ENCODE measurements at places on chromosomes 7 and 10.

- no peak for DNase-seq
These were observed 1.2 kb downstream of the PARP12 start for GRCh38 chr7:140061607-140061930.

DNA sequence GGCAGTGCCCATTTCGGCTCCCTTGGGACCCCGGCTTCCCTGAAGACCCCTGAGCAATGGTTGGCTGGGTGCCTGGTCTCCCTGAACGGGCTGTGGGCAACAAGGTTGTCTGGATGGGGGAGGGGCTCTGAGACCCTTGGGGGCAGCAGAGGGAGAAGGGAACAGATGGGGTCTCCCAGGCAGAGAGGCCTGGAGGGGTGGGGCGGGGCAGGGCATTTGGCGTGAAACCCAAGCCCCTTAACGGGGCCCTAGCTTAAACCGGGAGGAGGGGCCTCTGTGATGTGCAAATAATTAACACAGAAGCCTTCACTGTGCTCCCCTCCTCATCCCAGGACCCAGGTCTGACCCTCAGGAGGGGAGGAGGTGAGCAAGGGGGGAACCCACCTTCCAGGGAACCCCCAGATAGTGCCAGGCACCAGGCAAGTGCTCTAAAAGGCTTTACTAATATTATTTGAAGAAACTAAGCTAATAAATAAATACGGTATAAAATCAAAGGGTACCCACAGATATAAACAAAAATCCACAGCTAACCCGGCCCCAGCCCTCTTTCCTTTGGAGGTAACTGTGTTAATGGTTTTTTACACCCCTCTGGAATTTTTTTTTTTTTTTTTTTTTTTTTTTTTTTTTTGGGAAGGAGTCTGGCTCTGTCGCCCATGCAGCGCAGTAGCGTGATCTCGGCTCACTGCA is 170.8 kb downstream of the RNF216 start:
- DNase-seq, result no peak

DNA sequence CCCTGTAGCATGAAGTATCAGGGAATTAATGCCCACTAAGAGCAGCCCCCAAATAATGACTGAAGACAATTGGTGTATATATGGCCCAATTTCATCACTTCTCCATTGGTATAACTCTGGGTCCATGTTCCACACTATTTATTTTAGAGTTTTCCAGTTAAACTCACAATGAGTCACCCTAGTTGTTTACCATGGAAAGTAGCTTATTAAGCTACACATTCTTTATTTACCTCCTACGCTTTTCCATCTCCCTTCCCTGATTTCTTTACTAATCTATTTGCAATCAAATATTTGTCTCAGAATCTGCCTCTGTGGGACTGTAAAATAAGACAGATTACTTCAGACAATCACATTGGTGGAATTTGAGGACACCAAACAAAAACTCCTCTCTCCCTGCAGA is 655.6 kb downstream of the SORCS1 start:
- DNase-seq, result no peak

- DNase-seq, result no peak
These were observed 112.4 kb downstream of the ELMO1 start for GRCh38 chr7:37336259-37336658.

DNA sequence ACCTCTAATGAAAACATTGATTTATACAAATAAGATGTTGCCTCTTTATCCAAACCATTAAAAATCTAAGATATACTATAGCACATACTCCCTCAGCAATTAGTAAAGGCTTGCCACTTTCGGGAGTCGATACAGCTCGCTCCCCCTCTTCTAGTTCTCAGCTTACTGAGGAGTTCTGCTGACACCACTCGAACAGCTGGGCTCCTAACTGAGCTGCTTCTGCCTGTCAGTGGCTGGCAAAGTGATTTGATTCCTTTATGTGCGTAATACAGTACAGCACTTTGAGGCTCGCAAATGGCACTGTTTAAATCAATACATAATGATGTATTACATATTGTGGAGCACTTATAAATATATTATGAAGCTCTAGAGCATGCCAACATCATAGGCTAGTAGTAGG is 241.8 kb downstream of the CREB5 start:
- no peak for DNase-seq

GRCh38 chr10:97798958-97799610 is 27.3 kb upstream of the SFRP5 start:
- DNase-seq, result no peak

DNA sequence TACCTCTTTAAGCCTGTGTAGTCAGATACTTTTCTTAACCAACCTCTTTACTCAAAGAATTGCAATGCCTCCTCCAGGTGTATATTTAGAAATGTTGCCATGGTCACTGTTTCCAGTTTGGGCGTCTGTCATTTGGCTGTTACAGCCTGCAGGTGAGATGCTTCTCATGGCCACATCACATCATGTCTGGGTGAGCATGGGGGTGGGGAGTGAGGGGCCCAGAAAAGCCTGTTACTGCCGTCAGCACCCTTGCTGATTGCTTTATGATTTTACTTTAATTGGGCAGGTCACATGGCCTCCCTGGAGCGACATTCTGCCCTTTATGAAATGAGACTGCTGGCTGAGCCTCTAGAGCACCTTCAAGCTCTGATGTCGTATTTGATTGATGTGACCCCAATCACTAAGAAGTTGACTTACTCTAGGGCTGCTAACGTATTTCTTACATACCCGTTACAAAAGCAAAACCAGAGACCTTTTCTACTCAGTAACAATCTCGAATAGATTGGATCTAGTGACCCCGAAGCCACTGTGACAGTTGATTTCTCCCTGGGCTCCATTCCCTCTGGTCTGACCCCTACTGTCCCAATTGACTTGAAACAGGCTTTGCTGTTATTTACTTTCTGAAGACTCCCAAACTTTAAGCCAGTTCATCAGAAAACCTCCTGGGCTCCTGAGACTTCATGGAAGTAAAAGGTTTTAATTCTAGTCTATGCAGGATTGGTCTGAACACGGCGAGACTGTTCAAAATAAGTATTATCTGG is 60.7 kb downstream of the OTUD1 start:
- no peak for DNase-seq

- no peak for DNase-seq
These were observed 39.1 kb upstream of the RAB18 start for GRCh38 chr10:27464993-27465392.

DNA sequence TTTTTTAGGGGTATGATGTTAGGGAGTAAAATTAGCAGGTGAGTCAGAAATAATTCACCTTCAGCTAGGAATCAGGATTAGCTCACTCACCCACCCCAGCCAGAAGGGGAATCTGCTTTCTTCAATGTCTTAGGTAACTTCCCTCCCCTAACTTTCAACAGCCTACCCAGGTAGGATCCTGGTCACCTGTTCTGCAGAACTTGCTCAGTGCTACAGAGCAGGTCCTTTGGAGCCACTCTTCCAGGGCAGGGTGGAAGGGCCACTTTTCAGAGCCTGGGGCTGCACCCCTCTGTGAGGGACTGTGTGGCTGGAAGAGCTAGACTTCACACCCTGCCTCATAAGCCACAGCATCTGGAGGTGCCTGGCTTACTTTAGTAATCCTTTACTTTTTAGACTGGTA is 58.1 kb downstream of the SHH start:
- DNase-seq, result no peak

DNA sequence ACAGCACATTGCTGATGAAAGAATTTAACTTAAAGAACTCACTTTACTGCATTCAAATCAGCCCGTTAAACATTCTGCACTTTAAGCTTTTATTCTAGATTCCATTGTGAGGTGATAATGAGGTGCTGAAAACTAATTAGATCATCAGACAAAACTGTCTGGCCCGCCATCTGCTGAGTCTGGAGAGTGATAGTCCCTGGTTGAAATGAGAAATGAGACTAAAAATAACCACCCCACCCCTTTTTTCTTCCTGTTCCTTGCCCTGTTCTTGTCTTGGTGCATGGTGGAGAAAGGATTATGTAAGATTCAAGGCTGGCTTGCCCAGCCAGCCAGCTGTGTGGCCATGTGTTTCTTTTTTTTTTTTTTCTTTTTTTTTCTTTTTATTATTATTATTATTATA is 277.0 kb upstream of the COBL start:
- DNase-seq, result no peak

DNA sequence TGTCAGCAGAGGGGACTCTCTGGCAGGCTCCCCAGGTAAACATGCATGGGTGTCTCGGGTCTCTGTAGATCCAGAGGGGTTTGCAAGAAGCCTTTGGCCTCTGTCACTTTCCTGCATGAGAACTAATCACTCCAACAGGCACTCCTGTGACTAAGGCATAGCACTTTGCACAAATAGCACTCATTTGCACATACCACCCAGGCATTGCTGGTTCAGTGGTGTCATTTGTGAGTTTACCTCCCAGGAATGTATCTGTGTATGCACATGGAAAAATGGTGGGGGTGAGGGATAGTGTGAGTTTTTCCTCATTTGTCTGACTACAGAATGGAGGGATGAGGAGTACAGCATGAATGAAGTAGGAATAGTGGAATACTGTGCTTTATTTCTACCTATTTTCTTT is 39.5 kb downstream of the CNNM1 start:
- no peak for DNase-seq

All from HFF-Myc (cell line).